Skin of body (tissue), 3 donors: ENCODE measurements at places on chromosomes 7 and 10. TPM values are rescaled to one million over a fixed set of nuclear protein-coding genes. Genes with fewer than 3 reads are reported as not detected.
A peak's percentile ranks its signal among the peaks of the same experiment; 100 is the strongest.

- no peak for DNase-seq
These were observed 1.3 kb downstream of the POR start for GRCh38 chr7:75916259-75916658.

DNA sequence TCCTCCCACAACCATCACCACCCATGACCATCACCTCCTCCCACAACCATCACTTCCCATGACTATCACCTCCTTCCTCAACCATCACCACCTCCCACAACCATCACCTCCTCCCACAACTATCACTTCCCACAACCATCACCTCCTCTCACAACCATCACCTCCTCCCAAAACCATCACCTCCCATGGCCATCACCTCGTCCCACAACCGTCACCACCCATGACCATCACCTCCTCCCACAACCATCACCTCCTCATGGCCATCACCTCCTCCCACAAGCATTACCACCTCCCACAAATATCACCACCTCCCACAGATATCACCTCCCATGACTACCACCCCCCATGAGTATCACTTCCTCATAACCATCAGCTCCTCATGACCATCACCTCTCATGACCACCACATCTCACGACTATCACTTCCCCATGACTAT lies 52.2 kb downstream of the PDGFA start:
- no peak for DNase-seq

DNA sequence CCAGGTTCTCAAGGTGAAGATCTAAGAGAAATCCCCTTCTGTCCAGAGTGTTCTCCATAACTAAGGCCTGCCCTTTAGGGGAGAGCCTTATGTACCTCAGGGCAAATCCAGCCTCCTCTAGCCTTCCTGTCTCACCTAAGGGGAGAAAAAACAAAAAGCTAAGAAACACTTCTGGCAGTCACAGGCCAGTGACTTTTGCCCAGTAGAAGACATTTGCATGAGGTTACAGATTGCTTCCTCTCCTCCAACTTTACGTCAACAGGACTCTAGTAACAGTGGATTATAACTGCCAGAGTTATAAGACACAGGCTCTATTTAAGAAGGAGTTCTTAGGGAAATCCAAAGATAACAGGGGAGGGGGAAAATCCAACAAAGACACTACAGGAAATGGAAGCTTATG lies 15.9 kb upstream of the FAM241B start:
- no peak for DNase-seq

- no peak for DNase-seq
These were observed 3.1 kb downstream of the PTEN start for GRCh38 chr10:87866412-87866974.

- DNase-seq, result no peak
These were observed 6.6 kb upstream of the PDSS1 start for GRCh38 chr10:26690731-26691475.

The SMKR1 gene
- total RNA-seq, result 0.20 TPM

GRCh38 chr7:485188-486081 lies 34.2 kb downstream of the PDGFA start:
- DNase-seq, result no peak

DNA sequence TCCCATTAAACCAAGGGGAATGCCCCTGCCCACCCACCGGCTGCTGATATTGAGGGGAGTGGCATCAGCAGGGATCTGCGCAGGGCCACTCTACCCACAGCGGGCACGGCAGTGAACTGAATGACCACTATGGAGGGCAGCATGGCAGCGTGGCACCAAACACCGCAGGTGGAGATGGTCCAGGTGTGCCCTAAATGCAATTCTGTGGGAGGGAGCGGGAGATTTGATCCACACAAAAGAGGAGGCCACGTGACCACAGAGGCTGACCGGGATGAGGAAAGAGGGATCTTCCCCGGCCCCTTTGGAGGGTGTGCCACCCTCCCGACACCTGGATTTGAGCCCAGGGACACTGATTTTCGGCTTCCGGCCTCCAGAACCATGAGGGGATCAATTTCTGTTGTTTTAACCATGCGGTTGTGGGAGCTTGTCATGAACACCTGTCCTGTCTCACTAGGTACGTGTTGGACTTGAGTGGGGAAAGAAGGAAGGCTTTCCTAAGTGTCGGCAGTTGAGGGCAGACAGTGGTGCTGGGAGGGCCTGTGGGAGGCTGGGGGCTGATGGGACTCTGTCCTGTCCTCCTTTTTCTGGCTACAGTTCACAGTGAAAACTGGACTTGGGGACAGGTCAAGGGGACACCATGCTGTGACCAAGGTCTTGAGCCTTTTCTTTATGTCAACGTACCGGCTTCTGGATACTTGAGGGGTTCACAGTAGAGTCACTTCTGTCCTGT lies 66.1 kb downstream of the CFAP46 start:
- no peak for DNase-seq

DNA sequence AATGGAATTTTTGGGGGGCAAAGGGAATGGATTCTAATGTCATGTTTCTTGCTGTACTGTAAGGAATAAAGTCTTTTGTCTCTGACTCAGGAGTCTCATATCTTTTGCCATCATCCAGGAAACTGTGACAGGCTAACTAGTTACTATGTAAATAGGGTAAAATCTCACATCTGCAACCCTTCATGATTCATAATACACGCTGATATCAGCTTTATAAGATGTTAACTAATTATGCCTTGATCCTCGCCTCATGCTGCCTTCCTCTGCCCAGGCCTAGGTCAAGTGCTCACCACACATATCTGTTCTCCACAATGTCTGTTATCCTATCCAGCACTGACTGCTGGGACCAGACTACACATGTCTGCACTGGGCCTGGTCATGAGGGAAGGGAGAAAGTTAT lies 81.3 kb upstream of the CXCL12 start:
- no peak for DNase-seq

The TLX1 gene
- not detected for total RNA-seq

- DNase-seq, result no peak
These were observed 19.5 kb upstream of the ABCB5 start for GRCh38 chr7:20595971-20596370.

- DNase-seq, result no peak
These were observed 139.9 kb downstream of the SH3PXD2A start for GRCh38 chr10:103715430-103715829.

DNA sequence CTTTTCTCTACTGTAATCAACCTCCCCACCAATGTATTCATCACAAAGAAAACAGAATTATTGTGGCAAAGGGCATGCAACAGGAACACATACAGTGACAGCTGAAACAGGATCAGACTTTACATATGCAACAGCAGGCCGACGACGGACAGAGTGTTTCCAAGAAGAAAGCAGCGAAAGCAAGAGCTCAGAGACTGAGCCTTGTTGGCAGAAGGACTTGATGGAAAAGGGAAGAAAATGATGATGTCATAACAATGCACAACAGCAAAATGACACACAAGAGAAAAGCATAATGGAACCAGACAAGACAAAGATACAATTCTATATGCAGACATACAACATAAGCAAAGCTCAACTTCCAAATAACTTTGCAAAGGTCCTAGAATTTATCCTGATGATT lies 106.5 kb downstream of the ARHGAP12 start:
- DNase-seq, result peak; percentile 85

The ASIC3 gene
- 0.39 TPM for total RNA-seq

- no peak for DNase-seq
These were observed 1.5 kb downstream of the HBP1 start for GRCh38 chr7:107170051-107170915.

The MRC1 gene
- 35.5 TPM for total RNA-seq

DNA sequence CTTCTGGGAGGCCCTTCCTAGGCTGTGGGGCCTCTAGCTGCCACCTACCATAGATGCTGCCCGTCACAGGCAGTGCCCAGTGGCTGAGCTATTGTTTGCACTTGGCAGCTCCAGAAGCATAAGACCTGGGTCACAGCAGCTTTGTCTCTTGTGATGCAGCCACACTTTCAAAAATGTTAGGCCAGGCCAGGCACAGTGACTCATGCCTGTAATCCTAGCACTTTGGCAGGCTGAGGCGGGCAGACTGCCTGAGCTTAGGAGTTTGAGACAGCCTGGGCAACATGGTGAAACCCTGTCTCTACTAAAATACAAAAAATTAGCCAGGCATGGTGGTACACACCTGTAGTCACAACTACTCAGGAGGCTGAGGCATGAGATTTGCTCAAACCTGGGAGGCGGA lies 9.5 kb upstream of the KAZALD1 start:
- DNase-seq, result no peak

DNA sequence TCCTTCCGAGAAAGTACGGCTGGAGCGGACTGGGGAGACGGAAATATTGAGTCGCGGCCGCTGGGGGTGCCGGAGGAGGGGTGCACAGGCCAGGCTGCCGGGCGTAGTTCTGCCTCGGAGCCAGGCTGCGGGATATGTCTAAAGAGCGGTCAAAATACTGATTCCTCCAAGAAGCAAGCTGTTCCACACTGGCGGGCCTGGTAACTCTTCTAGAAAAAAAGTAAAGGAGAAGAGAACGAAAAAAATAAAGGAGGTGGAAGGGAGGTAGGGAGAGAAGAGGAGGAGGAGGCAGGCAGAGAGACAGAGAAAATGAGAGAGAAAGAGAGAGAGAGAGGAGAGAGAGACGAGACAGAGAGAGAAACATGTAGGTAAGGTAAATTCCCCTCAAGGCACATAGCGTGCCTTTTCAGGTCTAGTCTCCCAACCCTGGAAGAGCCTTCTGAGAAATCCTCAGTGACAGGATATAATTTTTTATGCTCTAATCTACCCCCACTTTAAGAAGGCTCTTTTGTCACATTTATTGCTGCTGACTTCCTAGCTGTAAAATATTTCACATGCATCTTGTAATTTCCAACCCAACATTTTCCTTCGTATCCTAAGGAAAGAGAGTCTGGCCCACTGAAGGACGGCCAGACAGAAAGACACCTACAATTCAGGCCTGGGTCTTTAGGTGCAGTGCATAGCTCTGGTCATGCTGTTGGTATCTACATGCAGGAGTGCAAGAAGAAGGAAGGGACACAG lies 5.7 kb downstream of the DLX5 start:
- no peak for DNase-seq

GRCh38 chr7:111873963-111874690 lies 311.8 kb upstream of the IMMP2L start:
- no peak for DNase-seq

DNA sequence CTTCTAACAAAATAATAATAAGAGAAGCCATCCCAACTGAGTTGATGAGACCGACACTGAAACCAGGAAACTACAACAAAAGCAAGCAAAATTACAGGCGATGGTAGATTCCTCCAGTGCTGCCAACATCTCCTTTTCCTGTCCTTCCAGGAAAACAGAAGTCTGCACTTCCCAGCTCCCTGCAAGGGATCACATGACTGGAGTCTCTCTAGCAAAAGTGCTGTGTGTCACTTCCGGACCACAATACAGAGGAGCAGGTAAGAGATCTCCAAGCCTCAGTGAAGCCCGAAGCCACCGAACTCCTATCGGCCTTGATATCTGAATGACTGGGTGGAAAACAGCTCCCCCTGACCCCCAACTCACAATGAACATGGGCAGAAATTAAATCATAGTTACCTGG lies 63.2 kb downstream of the SMURF1 start:
- DNase-seq, result no peak

The CHN2 gene
- 9.1 TPM for total RNA-seq

DNA sequence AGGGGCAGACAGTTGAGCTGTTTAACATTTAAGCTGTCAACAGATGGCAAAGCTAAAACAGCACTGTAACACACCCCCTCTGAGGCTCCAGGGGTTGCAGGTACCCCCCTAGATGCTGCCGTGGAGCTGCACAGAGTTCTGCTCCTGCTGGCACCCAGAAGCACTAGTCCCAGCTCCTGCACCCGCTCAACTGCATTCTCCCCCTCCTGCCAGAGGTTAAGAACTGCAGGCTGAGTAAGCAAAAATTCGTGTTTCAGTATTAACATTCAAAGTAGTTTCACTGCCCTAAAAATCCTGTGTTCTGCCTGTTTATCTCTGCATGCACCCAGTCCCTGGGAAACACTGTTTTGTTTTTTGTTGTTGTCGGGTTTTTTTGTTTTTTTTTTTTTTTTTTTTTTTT lies 790.8 kb upstream of the KCND2 start:
- DNase-seq, result no peak

The ZNF862 gene
- 11.4 TPM for total RNA-seq

- no peak for DNase-seq
These were observed 353.5 kb downstream of the TCERG1L start for GRCh38 chr10:130958003-130958402.

The SEMA3A gene
- 26.9 TPM for total RNA-seq

GRCh38 chr10:61286686-61287085 lies 166.5 kb downstream of the TMEM26 start:
- DNase-seq, result no peak
